Stimulated activated CD4-positive, alpha-beta T cell treated with anti-CD3 and anti-CD28 coated beads, Interleukin-1b, Interleukin-23, amount 100 ng/mL, for 1 hour (primary cell): ENCODE measurements at places on chromosomes 2 and 18.

GRCh38 chr18:3148930-3149535 is 70.7 kb downstream of the MYOM1 start:
- no peak for DNase-seq

- no peak for DNase-seq
Measured at GRCh38 chr2:38417745-38418689, 40.9 kb upstream of the ATL2 start.

DNA sequence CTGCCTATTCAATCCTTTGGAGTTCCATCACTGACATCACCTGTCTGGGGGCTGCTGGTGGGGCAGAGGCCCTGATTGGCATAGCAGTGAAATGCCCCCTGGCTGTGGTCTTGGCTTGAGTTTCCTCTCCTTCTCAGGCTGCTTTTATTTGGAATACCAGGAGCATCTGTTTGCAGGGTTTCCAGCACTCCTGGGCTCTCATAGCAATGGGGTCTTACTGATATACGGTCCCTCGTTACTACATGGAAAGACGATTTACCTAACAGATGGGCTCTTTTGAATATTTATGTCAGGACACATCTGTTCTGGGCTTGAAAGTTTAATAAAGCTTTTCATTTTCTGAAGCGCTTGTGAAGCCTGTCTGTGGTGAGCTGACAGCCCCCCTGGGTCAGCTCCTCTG is 230.3 kb downstream of the SLC4A3 start:
- DNase-seq, result no peak

DNA sequence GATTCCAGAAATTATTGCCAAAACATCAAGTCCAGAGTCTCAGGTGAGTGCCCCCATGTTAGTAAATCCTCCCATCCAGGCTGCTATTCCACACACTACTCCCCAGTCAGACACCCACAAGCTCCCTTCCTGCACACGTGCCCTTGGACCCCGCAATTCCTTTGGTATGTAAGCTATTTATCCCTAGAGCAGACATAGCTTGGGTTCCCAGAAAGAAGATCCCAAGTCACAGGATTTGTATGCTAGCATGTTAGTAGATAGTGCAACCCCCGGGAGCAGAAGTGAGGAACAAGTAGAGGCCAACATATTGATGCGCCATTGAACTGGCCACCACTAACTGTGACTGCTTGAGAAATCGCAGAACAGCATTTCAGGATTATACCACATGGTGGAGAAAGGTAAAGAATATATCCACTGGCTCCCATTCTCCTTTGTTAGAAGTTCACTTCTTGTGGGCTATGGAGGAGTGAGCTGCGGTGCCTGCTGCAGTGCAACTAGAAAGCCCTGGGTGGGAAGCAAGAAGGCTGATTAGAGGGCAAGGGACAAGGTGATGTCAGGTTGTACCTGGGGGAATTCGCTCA is 137.5 kb upstream of the CHAC2 start:
- no peak for DNase-seq

DNA sequence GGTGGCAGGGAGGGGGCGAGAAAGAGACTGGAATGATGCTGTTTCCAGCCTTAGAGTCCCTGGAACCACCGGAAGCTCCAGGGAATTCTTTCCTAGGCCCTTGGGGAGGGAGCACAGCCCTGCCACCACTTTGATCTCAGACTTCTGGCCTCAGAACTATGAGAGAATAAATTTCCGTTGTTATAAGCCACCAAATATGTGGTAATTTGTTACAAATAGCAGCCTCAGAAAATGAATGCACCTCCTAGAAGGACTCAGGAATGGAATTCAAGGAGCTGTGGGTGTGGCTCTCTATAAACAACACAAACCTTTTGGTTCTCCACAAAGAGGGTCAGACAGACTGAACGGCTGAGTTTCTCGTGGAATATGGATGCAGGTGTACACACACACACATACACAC is 144.5 kb downstream of the ACKR3 start:
- DNase-seq, result no peak

DNA sequence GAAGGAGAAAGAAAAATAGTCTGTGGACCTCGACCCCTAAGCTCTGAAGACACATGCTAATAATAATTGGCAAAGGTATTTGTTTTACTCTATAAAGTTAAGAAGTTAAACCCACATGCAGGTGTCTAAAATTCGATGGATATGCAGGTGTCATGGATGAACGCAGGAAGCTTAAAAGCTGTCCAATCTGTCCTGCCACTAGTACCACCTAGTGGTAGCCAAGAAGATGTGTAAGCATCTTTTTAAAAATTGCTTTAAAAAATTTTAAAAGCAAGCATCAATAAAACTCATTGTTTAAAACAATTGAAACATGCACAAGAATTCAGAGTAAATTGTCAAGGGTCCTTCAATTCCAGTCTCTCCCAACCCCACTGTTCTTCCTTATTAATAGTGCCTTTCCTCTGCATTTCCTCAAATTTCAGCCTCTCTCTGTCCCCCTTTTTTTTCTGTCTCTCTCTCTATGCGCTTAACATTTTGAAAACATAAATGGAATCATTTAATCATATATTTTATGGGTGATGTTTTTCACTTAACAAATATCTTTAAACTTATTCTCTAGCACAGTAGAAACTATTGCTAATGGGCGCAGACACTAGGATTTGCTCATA is 30.6 kb upstream of the PPP3R1 start:
- no peak for DNase-seq

GRCh38 chr2:221002101-221002685 is 569.9 kb downstream of the EPHA4 start:
- DNase-seq, result no peak

DNA sequence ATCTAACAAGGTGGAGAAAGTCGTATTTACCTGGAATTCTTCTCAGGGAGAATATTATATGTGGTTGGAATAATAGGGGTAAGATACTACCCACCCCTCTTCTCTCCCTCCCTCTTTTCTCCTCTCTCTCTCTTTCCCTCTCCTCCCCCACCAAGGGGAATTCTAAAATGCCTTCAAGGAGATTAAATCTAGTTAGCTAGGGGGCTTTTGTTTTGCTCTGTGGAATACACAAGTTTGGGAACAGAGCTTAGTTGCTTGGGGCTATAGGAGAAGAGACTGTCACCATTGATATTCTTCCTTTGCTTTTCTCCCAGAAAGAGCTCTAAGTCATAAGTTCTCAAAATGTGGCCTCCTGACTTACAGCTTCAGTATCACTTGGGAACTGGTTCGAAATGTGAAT is 34.5 kb downstream of the TAF1B start:
- no peak for DNase-seq

DNA sequence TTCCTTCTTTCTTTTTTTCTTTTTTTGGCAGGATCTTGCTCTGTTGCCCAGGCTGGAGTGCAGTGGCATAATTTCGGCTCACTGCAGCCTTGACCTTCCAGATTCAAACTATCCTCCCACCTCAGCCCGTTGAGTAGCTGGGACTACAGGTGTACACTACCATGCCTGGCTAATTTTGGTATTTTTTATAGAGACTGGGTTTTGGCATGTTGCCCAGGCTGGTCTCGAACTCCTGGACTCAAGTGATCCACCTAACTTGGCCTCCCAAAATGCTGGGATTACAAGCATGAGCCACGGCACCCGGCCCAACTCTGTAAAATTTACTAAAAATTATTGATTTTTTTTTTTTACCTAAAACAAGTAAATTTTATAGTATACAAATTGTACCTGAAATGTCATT is 360.8 kb downstream of the ALK start:
- DNase-seq, result no peak

GRCh38 chr2:222722327-222722946 is 51.0 kb downstream of the MOGAT1 start:
- no peak for DNase-seq

GRCh38 chr2:119914266-119914665 is 98.6 kb upstream of the EPB41L5 start:
- DNase-seq, result no peak

- DNase-seq, result no peak
Measured at GRCh38 chr2:104844807-104845551, 8.9 kb upstream of the POU3F3 start.

- no peak for DNase-seq
Measured at GRCh38 chr2:71479261-71479660, 25.9 kb downstream of the DYSF start.

DNA sequence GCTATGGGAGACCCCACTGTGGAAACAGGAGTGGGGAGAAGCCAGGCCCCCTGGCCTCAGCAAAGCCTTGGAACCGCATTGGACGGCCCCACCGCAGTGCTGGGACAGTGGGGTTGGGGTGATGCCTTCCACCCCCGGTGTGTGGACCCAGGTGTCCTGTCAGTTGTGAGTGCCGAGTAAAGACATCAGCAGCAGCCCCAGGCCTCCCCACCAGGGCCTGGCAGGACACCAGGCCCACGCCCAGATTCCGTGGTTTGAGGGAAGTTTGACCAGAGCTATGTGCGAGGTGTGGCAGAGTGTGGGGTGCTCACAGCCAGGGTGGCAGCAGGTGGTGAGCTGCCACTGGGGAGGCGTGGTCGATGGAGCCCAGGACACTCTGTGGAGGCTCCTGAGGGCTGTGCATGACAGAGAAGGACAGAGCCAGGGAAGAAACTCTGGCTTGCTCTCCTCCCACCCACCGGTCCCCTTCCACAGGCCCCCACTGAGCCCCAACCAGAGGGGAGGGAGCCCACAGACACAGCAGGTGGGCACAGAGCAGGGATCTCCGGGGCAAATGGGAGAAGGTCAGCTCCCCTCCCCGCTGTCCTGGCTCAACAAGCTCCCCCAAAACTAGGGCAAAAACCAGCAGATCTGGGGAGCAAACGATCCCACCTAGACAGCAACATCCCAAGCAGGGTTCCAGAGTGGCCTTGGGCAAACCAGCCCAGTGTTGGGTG is 69.1 kb downstream of the TWIST2 start:
- DNase-seq, result no peak

GRCh38 chr2:151097895-151098294 is 163.8 kb downstream of the RBM43 start:
- no peak for DNase-seq

DNA sequence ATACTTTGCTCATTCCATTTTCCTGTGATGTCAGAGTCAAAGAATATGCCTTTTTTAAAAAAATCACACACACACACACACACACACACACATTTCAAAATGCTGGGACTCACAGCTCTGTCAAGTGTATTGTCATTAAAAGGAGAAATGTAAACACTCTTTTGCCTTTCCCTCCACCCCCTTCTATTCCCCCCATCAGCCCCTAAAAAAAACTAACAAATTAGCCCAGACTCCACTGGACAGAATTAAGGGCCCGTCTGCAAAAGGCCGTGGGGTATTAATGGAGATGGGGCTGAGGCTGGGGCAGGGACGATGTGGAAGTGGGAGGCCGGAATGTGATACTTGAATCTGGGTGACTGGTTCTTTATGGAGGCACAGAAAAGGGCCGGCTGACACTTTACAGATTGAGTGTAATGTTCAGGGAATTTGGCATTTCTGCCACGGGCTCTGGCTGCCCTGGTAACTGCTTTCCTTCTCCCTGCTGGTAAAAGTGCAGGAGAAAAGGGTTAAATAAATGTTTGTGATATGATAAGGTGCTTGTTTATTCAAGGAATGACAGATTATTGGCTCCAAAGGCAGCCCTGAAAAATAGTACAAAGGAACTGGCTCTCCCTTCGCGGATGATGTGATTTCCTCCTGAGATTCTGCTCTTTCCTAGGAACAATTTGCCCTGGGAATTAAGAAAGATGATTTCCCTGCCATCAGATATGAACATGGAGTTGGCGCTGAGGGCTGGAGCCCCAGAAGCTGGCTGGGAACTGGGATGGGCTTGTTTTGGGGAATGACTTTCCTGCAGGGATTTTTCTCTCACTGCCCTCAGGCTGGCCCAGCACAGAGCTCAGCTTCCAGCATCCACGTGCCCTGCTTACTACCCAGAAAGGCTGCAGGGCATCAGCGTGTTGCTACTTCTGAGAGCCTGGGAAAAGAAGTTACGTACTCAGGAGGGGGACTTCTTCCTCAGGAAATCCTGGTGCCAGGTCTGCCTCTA is 52.8 kb upstream of the CTAGE1 start:
- DNase-seq, result no peak

DNA sequence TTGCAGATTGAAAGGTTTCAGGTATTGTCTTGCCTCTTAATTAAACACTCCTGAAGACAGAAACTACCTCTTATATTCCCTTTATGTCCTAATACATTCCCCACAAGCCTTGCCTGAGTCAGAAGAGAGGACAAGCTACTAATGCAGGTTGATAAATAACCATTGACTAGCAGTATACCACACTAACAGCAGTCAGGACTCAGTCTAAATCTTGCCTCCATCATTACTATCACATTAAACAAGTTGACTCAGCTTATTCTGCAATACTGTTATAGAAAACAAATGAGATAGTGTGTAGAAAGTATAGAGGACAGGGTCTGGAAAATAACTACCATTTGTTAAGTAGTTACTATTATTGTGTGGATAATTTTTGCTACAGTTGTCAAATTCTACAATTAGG is 63.8 kb downstream of the TTC21B start:
- DNase-seq, result no peak

GRCh38 chr2:48169141-48169592 is 262.9 kb upstream of the FBXO11 start:
- no peak for DNase-seq

DNA sequence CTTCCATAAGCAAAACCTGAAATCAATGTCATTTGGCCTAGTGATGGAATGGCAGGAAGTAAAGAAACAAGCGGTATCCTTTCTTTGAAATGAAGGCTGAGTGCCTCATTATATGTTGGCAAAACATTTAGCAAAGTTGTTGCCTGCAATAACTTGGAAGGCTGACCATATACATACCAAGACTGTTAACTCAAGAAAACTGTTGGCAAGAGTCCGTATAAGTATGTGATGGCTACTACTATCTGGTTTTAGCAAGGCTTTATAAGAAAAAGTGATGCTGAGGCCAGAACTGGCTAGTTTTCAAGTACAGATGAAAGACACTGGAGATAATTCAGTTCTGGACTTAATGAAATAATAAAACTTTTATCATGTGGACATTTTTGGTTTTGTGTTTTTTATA is 356.2 kb downstream of the ZNF521 start:
- DNase-seq, result no peak

DNA sequence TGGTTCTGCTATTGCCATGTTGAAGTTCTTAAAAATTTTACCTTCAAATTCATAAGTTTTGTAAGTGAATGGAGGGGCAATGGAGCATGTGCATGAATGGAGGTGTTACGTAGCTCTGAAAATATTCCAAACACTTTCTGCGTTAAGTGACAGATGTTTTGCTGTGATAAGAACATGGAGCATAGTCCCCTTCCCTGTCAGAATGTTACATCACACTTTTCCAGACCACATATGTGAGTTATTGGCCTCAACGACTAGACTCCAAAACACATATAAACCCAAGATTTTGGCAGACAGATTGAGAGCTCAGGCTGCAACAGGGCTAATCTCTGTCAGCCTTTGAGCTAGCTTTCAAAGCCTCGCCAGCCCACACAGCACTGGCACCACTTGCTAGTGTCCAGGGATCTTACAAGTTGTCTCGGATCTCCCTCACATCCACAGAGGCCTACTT is 27.2 kb upstream of the MFSD6 start:
- no peak for DNase-seq

GRCh38 chr18:48263192-48263853 is 145.9 kb downstream of the ZBTB7C start:
- DNase-seq, result no peak
